ENCODE measurements at places on chromosomes 2 and 18.
A peak's percentile ranks its signal among the peaks of the same experiment; 100 is the strongest.

DNA sequence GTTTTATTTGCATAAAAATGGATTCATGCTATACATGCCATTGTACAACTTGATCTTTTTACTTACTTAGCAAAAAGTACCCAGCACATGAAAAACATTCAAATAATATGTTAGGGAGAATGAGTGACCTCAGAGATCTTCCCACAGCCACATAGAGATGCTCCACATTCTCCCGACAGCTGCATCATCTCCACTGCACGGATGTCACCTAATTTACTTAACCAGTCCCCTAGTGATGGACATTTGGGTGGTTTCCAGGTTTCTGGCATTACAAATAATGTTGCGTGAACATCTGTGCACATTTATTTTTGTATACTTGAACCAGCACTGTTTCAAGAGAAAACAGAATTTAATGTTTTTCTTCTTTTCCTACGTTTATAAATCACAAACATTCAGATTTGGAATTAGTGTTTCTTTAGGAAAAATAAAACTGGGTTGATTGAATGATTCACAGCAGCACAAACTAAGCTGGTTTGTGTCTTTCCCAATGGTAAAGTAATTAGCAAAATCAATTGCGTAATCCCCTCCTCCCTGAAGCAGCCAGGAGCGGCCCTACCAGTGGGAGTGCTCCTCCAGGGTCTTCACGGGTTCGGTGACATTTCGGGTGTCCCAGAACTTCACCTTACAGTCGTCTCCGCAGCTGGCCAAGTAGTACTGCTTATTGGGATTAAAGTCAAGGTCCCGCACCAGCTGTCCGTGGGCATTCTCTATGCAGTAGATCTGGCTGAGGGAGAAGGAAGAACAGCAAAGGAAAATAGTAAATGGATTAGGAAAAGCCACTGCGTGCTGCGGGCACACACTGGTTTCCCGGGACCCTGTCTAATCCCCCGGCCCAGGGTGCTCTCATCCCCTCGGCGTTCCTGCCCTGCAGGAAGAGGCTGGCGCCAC is 183.9 kb downstream of the EIPR1 start:
- DNase-seq = no peak

- no peak for DNase-seq
Observed at GRCh38 chr2:130760754-130761751, 5.7 kb downstream of the AMER3 start.

DNA sequence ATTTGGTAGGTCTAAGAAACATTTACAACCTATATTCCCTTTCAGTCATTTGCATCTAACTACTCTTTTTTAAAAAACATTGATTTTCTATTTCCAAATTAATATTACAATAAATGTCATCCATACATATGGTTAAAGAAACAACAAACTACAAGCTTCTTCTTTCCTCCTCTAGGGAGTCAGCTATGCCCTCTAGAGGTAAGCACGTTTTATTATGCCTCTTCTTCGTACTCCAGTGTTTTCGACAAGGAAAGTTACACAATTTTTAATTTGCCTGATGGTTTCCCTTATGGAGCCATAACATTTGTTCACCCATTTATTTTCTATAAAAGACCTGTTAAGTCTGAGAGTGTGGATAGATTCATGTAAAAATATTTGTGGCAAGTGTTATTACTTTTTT is 183.4 kb upstream of the CDH7 start:
- DNase-seq = no peak

GRCh38 chr2:27441226-27441926 is 805 bp upstream of the KRTCAP3 start:
- DNase-seq = no peak

DNA sequence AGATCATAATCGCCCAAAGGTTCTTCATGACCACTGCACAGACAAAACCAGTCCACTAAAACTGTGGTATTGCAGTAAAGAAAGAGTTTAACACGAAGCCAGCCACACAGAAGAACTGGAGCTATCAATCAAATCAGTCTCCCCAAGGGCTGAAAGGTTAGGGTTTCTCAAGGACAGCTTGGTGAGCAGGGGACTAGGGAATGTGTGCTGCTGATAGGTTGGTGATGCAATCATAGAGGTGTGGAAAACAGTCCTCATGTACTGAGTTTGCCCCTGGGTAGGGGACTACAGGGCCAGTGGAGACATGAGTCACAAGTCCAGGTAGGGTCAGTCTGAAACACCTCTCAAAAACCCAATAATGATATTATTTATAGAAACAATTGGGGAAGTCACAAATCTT is 27.3 kb upstream of the FEZ2 start:
- DNase-seq = no peak

GRCh38 chr18:32237049-32237448 is 47.2 kb downstream of the MEP1B start:
- DNase-seq = no peak

DNA sequence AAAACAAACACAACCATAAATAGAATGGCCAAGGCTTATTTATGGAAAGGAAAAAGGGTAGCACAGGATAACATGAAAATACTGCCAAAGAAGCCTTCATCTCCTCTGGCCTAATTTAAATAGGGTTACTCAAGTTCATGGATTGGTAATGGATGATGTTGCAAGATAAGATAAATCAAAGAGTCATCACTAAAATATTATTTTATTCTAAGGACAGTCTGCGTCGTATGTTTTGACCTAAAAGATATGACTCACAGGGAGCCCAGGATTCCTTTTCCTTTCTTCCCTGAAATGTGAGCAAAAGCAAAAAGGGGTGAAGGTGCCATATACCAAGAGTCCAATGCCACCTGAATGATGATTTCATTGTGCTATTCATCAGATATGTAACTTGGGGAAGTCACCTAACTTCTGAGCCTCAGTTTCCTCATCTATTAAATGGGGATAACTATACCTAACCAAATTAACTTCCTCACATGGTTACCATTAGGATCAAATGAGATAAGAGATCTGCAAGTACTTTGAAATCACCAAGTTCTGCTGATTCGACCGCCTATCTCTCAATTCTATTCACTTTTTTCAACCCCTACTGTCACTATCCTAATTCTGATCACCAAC is 137.7 kb downstream of the THADA start:
- no peak for DNase-seq

GRCh38 chr18:5709476-5710095 is 165.8 kb upstream of the EPB41L3 start:
- no peak for DNase-seq

DNA sequence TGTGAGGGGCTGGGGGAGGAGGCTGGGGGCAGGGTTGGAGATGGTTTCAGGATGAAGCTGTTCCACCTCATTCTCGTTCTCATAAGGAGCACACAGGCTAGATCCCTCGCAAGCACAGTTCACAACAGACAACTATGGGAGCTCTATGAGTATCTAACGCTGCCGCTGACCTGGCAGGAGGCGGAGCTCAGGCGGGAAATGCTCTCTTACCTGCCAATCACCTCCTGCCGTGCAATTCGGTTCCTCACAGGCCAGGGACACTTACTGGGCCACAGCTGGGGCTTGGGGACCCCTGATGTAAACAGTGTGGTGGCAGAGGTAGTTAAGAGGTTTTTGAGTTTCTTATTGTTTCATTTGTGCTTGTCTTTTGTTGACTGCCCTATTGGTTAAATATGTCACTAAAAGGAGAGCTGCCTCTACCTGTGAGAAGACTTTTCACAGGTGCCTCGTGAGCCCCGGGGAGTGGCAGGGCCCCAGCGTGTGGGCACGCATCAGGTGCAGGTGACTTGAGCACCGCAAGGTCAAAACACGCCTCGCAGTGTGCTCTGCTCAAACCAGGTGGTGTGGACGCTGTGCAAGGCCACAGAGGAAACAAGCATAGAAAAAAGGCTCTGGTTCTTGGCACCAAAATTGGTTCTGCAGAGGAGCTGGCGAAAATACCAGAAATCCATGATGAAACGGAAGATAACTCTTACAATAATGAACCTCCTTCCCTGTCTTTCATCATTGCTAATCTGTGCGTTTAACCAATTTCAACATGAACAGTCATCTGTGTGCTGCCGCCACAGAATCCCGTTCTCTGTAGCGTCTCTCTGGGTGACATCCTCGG is 10.2 kb downstream of the MLPH start:
- DNase-seq = no peak

DNA sequence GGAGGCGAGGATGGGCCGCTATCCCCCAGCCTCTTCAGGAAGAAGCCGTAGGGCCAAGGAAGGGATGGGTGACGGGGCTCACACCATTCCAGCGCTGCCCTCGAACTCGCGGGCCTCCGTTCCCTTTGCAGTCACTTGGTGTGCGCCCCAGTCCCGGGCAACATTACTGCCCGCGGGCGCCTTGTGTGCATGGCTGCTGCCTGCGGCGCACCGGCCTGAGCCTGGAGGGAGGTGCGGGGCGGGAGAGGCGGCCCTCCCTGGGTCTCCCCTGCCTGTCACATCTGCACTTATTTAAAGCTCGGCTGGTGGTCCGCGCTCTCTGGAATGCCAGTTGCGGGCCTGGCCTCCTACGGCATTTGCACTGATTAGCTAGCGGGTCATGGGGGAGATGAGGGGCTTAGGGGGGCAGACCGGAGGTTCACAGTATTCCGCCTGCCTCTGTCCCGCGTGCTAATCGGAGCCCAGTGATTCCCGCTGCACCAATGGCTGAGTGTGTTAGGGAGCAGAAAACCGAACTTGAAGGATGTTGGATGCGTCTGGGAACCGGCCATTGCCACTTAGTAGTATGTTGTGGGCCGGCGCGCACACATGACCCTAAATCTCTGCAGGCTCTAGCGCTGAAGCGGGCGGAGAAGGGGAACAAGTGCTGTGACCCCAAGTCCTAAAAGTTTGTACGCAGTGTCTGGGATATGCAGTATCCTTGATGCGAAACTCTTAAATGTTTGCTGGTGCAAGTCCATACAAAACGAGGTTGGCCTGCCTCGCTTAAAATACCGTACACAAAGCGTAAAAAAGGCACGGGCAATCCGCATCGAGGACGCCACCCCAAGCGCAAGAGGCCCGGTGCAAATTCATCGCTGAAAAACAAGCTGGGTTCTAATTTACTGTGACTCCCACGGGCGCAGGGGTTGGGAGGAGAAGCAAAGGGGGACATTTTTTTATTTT is 161.2 kb upstream of the SIX2 start:
- no peak for DNase-seq

GRCh38 chr2:204650611-204651010 is 105.3 kb downstream of the PARD3B start:
- no peak for DNase-seq

- no peak for DNase-seq
Observed at GRCh38 chr2:152051436-152051835, 47.4 kb downstream of the CACNB4 start.

DNA sequence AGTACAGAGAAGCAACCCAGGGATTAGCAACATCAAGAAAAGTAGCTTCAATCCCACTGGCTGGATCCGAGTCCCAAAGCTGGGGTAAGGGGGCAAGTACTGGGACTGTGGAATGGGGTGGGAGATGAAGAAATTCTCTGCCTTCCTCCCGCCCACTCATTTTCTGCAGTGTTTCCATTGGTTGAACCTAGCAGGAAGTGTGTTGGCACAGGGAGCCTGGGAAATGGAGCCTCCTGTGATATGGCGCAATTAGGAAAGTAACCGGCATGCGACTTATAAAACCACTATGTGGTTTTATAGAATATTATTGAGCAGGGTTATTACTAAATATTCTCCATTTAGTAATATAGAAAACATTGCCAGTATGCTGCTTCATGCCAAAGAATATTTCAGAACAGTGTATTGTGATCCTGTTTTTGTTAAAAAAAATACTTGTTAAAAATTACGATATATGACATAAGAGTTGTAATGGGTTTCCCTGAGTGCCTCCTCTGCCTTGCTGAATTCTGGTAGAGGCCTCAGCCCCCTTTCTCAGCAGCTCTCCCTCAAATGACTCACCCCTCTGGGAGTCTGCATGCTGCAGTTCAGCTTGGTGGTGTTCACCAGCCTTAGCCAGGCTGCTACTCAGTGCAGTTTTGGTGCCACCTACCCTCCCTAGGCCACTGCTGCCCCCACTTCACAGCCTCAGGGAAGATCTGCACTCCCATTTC is 60.5 kb downstream of the HK2 start:
- DNase-seq = no peak

DNA sequence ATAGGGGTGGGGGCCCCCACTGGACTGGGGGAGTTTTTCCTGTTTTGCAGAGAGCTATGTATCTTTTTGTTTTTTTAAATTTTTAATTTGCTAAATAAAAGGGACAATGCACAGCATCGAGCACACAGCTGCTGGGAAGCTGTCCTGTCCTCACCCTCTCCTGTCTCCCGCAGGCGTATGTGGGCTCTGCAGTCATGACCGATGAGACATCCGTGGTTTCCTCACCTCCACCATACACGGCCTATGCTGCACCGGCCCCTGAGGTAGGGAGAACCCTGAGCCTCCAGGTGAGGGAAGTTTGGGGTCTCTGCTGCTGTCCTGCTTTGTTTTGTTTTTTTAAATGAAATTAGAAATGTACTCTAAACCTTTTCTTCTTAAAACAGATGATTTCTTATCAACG is 27.6 kb downstream of the PLEKHB2 start:
- no peak for DNase-seq

DNA sequence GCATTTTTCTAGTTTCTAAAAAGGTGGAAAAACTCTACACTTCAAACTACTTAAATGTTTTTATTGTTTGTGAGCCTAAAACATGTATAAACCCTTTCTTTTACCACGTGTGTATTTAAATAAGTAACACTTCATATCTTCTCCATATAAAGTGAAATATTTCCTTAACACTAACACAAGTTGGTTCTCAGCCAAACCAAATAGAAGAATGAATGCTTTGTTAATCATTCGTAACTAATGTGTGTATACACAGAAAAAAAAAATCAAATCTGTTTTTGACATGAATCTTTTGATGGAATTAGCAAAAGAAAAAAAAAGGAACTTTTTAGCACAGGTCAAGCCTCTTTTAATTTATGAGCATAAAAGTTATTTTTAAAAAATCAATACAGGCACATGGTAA is 89.3 kb downstream of the EHBP1 start:
- peak; percentile 29 for DNase-seq

DNA sequence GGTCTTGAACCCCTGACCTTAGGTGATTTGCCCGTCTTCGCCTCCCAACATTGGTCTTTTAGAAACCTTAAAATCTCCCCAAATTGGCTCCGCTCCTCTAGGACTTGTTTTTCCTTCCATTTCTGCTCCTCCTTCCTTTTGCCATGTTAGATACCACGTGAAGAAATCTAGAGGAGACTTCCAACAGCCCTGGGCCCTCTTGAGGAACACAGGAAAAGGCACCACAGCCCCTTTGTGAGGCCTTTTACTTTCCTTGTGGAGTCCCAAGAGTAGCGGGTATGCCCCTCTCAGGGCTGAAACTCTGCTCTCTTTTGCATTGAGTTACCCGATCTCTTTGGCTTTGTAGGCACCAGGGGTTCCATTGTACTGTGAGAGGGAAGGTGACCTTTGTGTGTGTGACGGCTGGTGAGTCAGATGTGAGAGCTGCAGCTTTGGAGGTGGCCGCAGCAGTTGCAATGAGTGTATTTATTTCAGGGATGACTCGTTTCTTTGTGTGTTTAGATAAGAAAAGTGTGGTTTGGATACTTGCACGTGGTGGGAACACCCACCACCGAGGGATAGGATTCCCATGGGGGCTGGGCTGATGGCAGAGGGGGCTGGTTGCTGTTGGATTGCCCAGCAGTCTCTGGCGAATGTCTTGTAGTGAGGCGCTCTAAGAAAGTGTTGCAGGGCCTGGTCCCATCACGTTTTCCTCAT is 218.4 kb upstream of the HS6ST1 start:
- DNase-seq = no peak

GRCh38 chr2:69499242-69499641 is 62.0 kb upstream of the NFU1 start:
- no peak for DNase-seq
